ENCODE measurements at places on chromosomes 2 and 18.

DNA sequence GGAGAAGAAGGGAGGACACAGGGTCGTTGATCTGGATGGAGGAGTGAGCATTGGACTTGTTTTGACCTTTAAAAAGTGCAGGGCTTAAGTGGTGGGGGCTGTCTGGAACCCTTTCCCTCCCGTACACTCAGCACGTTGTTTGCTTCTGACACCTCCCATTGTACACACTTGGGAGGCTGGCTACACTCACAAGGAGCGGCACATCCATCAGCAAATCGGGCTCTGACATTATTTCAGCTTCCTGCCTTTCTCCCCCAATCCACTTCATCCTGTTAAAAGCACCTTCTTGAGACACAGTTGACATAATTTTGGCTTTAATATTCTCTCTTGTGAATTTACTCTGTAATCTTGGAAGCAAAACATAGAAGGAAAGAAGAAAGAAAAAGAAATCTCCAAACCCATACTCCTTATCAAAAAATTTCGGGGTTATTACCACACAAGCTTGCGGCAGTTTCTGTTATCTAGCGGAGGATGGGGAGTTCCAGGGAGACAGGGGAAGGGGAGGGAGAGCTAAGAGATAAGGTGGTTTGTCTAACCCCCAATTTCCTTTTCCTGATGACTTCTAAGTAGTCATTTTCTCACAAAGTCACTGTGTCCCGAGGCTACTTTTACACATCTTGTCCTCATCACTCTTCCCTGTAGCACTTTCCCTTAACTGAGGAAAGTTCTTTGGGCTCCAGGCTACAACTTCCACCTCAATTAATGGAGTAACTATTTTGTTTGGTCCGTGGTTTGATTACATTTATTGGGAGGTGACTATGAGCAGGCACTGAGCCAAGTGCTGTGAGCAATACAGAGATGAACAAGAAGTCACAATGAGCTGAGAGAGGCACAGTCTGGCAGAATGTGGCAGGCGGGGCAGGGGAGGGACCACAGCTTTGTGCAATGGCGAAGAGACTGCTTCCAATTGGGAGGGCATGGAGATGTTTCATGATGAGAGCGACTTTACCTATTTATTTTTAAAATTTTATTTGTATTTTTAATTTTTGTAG, 240.1 kb upstream of the MEX3C start:
- no peak for DNase-seq

GRCh38 chr2:3662239-3662638, 4.2 kb downstream of the ALLC start:
- no peak for DNase-seq

GRCh38 chr2:8608411-8608954, 73.4 kb upstream of the ID2 start:
- DNase-seq: no peak

DNA sequence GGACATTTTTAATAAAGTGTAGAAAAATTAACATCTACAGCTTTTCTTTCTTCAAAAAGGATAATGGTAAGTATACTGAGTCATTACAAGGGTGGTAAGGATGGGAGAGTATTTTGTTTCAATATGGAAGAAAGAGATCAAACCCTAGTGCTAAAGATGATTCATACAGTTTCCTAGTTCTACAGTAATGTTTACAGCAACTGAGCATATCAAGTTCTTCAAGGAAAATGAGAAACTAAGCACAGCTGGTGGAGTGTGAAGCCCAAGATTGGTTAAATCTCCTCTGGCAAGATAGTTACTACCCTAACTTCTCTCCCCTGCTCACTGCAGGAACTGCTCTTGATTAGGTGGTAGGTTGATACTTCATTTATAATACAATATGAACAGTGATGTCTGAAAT, 467.5 kb downstream of the XIRP2 start:
- no peak for DNase-seq

GRCh38 chr2:166375736-166376487, at the start of gene SCN9A:
Gene SCN9A (minus strand): TSS chr2:166375944. CDS start chr2:166311756, 64,188 bp downstream.
- DNase-seq: peak; percentile 30

GRCh38 chr2:151241224-151241623, 20.4 kb downstream of the RBM43 start:
- DNase-seq: no peak

- DNase-seq: no peak
Observed at GRCh38 chr2:197704434-197705120, 592 bp upstream of the MARS2 start.

GRCh38 chr2:83757329-83757728, 701.8 kb downstream of the SUCLG1 start:
- DNase-seq: no peak

GRCh38 chr18:59915606-59916005, 15.8 kb downstream of the PMAIP1 start:
- DNase-seq: peak; percentile 23

Measured in inflammatory macrophage (primary cell).